Frontal cortex (tissue), 4 donors: ENCODE measurements at places on chromosomes 7 and 10. TPM values are rescaled to one million over a fixed set of nuclear protein-coding genes. Genes with fewer than 3 reads are reported as not detected.

DNA sequence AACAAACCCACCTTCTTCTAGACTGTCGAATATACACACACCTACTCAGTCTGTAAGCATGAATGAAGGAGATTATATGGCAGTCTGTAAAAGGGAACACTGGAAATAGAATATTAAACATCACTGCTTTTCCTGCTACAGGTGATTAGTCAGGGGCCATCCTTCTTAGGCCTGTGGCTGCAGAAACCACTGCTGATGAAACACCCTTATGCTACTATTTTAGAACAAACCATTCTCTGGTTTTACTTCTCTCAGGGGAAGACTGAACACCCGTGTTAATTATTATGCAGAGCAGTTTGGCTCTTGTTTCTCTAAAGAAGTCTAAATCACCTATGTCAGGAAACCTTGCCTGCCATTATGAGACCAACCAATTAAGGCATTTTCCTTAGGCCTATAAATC lies 351.1 kb upstream of the KLF6 start:
- DNase-seq, result no peak

The ZNF518A gene
- total RNA-seq, result 54.2 TPM

DNA sequence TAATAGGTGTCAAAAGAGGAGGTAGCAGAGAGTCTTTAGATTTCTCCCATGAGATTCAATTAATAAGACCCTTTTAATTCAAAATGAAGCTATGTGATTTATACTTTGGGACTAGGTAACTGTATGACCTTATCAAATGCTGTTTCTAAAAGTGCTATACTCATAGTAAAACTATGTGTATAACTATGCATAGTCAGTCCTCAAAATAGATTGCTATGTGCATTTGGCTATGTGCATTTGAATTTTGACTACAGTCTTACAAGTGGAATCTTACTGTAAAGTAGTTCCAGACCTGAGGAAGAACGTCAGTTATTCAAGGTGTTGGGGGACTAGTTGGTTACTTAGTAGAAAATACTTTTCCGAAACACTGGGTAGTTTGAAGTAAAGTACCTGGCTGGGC lies 36.9 kb downstream of the ADD3 start:
- DNase-seq, result no peak

GRCh38 chr10:131431533-131431932 lies 120.0 kb upstream of the TCERG1L start:
- DNase-seq, result no peak

The INTS15 gene
- 22.4 TPM for total RNA-seq

The FANK1 gene
- total RNA-seq, result 1.2 TPM

GRCh38 chr7:8605221-8605620 lies 171.8 kb downstream of the NXPH1 start:
- DNase-seq, result no peak

DNA sequence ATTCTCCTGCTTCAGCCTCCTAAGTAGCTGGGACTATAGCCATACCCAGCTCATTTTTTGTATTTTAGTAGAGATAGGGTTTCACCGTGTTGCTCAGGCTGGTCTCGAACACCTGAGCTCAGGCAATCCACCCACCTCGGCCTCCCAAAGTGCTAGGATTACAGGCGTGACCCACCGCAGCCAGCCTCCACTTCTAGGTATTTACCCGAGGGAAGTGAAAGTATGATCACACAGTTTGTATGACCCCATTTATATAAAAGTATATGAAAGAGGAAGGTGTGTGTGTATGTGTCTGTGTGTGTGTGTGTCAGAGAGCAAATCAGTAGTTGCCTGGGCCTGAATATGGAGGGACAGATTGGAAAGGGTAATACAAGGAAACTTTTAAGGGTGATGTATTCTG lies 2.0 kb upstream of the PURB start:
- DNase-seq, result no peak

DNA sequence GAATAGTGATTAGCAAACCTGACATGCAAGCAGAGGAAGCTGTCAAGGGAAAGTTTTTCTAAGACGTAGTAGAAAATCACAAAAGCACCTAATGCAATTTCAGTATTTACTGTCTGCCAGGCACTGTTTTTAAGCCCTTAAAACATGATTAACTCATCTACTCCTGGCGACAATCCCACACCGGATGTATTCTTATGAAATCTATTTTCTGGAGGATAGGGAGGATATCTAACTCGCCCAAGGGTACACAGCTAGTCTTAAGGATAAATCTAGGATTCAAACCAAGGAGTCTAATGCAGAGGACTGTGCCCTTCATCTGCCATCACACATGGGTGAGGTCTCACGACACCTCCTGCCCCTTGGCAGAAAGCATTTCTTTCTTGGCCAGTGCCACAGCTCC lies 47.8 kb upstream of the FIGNL1 start:
- DNase-seq, result no peak

DNA sequence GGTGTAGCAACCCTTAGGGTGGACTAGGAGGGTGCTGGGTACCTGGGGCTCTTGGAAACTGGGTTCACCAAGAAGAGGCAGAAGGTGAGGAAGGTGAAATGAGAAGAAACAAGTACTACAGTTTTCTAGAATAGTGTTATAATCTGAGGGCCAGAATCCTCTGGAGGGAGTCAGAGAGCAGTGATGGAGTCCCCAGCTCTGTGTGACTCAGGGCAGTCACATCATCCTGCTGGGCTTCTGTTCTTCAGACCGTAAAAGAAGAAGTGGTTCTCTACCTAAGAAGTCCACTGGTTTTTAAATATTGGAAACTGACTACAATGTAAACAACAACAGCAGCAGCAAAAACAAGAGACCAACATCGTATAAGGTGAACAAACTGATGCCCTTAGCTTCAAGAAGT lies 197.3 kb downstream of the PRPF18 start:
- no peak for DNase-seq

DNA sequence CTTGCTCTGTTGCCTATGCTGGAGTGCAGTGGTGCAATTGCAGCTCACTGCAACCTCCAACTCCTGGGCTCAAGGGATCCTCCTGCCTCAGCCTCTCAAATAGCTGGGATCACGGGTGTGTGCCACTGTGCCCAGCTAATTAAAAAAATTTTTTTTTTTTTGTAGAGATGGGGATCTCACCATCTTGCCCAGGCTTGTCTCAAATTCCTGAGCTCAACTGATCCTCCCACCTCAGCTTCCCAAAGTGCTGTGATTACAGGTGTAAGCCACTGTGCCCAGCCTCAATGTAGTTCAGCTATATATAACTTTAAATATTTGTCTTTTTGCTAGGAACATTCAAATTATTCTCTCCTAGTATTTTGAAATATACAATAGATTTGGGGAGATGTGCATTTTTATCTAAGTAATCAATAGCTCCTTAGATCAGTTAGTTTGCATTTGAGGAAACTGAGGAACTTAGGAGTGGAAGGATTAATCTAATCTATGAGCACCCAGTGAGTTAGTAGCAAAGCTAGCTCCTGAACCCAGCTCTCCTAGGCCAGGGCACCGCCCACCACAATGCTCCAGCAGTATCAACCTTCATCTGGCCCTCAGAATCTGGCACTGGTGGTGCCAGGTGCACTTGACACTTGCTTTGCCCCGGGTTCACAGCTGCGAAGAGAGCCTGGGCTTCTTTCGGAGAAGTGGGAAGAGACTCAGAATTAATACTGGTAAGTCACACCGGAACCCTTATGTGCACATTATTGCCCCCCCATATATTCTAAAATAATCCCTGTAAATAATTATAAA lies 5.9 kb upstream of the LRMDA start:
- DNase-seq, result no peak

- no peak for DNase-seq
These were observed 414.0 kb upstream of the MKI67 start for GRCh38 chr10:128540128-128540762.

DNA sequence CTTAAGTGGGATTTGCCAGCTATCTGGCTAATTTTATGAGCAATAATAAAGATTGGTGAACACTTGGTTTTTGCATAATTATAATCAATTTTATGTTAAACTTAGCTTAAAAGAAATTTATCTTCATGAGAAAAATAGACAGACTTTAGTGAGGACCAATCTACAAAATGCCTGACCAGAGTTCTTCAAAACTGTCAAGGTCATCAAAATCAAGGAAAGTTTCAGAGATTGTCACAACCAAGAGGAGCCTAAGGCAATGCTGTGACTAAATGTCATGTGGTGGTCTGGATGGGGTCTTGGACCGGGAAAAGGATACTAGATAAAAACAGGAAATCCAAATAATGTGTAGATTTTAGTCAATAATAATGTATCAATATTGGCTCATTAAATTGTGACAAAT lies 17.7 kb upstream of the FAM170B start:
- DNase-seq, result no peak

GRCh38 chr7:100887516-100888290 lies 1.8 kb downstream of the UFSP1 start:
- no peak for DNase-seq

GRCh38 chr10:126208726-126209302 lies 179.5 kb downstream of the ADAM12 start:
- DNase-seq, result no peak

The HOXA4 gene
- not detected for total RNA-seq

The NPC1L1 gene
- total RNA-seq, result not detected

The SH2D4B gene
- total RNA-seq, result 1.2 TPM

DNA sequence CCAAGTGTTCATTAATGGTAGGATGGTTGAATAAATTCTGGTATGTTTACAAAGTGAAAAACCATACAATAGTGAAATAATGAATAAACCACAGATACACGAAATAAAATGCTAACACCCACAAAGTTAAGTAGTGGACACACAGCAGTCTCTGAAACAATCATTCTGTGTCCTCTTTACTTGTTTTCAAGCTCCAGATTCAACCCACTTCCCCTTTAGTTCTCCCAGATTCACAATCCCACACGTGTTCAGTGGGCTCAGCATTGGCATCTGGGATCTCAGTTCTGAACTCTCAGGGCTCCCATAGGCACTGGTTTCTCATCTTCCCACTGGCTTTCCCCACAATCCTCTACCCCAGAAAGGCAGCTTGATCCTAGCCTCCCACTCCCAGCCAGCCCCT lies 44.9 kb downstream of the SEM1 start:
- no peak for DNase-seq

GRCh38 chr10:60896810-60897209 lies 47.2 kb downstream of the RHOBTB1 start:
- no peak for DNase-seq

The FAM185A gene
- 18.3 TPM for total RNA-seq

The TMEM139 gene
- not detected for total RNA-seq

GRCh38 chr10:116511365-116511764 lies 34.4 kb upstream of the PNLIP start:
- no peak for DNase-seq

The RTKN2 gene
- 4.5 TPM for total RNA-seq

DNA sequence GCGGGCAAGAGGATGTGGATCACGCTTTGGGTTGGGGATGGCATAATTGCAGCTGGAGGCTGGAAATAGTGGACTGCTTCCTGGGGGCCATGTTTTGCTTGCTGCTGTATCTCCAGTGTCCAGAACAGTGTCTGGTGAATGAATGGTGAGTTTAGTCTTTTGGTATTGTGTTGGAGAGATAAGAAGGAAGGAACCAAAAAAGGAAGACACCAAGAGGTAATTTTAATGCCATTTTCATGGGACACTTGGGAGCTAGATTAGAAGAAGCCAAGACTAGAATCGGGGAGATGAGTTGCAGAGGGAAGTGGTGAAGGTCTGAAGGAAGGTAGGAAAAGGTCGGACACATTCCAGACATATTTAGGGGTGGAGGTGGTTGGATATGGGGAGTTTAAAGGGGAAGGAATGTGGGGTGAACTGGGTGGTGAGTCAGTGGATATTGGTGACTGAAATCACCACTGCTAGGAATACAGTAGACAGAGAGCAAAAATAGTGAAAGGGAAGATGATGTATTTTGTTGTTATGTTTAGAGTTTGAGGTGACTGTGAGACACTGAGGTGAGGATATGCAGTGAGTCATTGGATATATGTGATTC lies 76.7 kb downstream of the CCNY start:
- DNase-seq, result no peak

GRCh38 chr10:13711291-13711690 lies 124.5 kb downstream of the PRPF18 start:
- DNase-seq, result no peak

DNA sequence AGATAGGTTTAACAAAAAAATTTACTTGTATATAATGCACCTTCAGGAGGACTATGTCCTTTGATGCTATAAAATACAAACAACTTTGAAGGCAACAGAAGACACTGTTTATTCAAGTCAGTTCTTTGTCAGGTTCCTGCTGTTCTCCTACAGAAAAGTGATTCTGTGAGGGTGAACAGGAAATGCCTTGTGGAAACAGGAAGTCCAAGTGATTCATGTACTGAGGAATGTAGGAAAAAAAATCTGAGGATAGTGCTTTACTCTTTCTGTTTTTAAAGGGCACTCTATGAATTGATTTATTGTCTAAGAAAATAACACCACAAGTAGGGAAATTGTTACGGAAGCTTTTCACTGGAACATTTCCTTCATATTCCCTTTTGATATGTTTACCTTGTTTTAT lies 171.9 kb downstream of the HDAC9 start:
- DNase-seq, result no peak

The SLC18A3 gene
- total RNA-seq, result under 0.01 TPM

DNA sequence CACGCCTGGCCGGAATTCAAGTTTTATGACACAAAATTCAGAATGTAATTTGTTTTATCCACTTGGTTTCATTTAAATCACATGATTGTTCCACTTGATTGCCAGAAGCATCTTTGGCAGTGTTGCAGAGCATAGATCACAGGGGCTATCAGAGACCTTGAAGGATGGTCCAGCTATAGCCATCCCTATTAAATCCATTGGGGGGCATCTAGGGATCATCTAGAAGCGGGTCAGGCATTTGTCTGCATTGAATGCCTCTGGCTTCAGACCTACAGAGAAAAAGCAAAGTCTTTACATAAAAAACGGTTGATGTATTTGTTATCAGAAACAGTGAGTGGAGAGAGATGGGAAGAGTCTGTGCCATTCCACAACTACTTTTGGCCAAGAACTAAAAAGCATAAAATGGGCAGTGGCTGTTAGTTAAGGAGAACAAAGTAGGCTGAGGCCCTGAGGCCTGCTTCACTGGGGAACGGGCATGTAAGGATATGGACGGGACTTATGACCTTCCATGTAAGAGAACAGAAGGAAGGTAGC lies 146.3 kb downstream of the NXPH1 start:
- no peak for DNase-seq

DNA sequence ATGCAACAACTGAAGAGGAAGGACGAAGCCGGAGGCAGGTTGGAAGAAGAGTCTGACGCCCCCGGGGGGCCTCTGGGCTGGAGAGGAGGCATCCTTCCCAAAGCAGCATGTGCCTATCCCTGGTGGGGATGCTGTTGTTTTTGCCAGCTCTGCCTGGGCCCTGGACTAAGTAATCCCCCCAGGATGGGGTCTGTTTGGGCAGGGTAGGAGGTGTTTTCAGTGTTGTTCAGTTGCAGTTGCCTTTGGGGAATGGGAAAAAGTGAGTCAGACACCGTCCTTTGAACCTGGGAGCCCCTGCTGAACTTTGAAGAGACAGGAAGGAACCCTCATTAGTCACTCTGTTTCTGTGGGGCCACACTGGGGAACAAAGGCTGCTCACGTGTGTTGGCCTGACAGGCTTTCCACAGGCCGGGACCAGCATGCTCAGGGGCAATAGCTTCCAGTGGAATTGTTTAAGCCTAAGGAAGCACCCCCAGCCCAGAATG lies 35.2 kb upstream of the GDF10 start:
- no peak for DNase-seq

The ARHGEF5 gene
- 0.82 TPM for total RNA-seq
